Bronchial epithelial cell (primary cell): ENCODE measurements at places on chromosomes 7 and 10. TPM values are rescaled to one million over a fixed set of nuclear protein-coding genes. Genes with fewer than 3 reads are reported as not detected.

Gene BEND7
- 1.3 and 4.2 TPM in 2 replicates for total RNA-seq

Gene WNT8B
- total RNA-seq, result not detected in 2 replicates

Gene LLCFC1
- total RNA-seq, result not detected in 2 replicates

DNA sequence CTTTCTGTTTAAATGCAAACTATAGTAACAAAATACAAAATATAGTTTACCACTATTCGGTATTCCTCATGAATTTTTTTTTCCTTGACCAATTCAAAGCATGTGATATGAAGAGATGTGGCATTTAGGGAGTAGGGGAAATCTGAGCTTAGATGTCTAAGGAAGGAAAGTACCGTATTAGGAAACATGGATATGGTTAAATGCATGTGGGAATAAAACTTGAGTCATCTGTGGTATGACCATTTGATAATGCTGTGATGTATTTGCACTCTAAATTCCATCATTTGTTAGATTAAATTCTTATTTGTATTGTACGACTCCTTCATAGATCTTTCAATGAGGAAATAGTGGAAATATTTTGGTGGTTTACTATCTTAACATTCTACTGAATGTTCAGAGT is 19.7 kb downstream of the AHR start:
- DNase-seq, result peak; percentile 57

Gene KLLN
- total RNA-seq, result 0.13 and 0.26 TPM in 2 replicates

Gene IFIT3
- total RNA-seq, result 0.13 and 0.26 TPM in 2 replicates

GRCh38 chr10:59908808-59909143 is 2.4 kb upstream of the CCDC6 start:
- DNase-seq, result no peak

DNA sequence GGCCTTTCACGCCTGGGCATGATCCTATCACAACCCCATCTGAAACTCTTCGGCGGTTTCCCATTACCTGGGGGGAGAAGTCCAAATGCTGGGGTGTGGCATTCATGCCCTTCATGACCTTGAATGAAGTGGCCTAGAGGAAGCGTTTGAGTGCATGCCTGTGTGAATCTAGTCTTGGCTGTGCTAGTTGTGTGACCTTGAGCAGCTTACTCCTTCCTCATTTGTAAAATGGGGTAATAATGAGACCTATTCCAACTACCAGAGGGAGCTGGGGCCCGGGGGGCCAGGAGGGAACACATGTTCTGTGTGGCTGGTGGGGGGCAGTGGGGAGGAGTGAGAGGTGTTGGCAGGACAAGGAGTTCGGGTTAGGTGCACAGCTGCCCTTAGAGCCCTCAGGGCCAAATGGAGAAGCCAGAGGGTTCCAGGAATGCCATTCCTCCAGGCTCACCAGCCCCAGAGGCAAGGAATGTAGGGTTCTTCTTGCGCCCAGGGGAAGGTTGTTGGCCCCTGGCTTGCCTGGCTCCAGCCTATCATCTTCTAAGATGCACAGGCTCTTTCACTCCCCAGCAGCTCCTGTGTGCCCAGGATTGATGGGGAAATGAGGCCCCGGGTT is 21.3 kb upstream of the TBRG4 start:
- no peak for DNase-seq

DNA sequence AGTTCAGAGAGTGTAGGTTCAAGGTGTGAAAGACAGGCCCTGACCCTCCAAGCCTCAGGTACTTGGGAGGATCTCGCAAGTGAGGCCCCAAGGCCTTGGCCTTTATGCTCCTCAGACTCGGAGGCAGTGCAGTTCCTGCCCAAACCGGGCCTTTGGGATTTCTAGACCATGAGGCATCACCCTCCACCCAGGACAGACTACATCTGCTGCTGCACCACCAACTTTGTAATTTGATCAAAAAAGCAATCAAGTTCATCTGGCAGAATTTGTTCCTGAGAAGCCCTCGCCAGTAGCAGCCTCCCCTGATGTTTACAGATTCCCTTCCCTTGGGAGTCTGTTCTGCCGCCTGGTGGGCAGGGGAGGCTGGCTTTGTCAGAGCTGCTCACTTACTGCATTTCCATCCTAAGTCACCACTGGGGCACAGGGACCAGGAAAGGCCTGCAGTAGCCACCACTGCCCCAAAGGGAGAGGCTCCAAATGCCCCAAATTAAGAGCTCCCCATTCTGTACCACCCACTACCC is 2.1 kb downstream of the CAMK2G start:
- no peak for DNase-seq

DNA sequence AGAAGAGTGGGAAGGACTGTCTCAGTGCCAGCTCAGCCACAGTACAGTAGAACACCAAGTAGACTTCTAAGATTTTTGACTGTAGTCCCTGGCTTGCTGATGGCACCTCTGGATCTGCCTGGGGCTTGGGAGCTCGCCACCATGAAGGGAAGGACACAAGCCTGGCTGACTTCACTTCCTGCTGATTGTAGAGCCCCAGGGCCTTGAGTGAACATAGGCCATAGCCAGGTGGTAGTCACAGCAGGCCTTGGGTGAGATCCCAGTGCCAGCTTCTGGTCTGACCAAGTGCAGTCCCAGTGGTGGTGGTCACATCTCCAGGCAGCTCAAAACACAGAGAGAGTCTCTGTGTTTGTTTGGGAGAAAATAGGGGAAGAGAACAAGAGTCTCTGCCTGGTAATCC is 57.6 kb upstream of the HBP1 start:
- DNase-seq, result no peak

- DNase-seq, result no peak
Measured at GRCh38 chr10:99161165-99161564, 74.5 kb downstream of the HPSE2 start.

DNA sequence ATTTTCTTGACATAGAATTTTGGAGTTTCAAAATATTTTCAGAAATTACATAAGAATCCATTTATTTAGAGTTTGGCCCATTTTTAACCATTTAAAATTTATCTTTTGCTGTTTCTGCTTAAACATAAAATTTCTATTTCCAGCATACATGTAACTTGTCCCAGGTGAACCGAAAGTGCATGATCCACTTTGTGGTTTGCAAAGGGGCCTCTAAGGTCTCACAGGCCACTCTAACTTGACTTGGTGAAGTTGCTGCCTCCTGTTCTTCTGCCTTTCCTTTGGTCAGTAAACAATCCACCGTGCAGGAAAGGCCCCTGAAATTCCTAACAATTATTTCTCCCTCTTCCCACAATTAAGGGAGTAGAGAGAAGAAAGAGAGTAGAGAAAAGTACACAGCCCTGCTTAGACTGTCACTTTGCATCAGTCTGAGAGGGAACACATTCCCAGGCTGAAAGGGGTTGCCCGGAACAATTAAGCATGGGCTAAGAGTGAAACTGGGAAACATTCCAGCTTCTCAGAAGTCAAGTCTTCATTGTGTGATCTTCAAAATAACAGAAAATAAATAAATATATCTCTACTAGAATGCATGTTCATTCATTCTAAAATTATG is 79.5 kb upstream of the SEMA3A start:
- DNase-seq, result no peak

GRCh38 chr10:128744092-128744491 is 617.9 kb upstream of the MKI67 start:
- peak; percentile 1 for DNase-seq

Gene WNT16
- total RNA-seq, result not detected in 2 replicates

- DNase-seq, result peak; percentile 55
Measured at GRCh38 chr10:48273741-48274140, 755 bp downstream of the FRMPD2 start.

Gene ZNF425
- 3.7 TPM in 2 replicates for total RNA-seq

Gene OPALIN
- total RNA-seq, result not detected in 2 replicates

Gene CYP2W1
- total RNA-seq, result 0.51 TPM in 1 of 2 replicates, not detected in the other

DNA sequence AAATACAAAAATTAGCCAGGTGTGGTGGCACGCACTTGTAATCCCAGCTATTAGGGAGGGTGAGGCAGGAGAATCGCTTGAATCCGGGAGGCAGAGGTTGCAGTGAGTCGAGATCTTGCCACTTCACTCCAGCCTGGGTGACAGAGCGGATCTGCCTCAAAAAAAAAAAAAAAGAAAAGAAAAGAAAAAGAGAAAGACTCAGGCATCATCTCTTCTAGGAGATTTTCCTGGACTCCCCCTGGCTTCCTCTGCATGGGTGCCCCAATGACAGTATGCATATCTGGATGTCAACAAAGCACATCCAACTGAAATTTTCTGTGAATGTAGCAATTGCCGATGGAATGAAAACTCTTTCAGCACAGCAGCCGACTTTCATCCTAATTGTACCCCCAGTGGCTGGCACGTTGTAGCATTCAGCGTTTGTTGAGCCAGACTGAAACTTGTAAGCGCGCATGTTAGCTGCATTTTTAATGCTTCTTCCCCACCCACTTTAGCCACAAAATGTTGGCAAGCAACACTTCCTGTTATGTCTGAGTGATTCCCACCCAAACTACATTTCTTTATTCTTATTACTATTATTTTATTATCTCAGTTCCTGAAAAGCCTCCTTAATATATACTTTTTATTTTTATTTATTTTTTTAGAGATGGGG is 70.2 kb downstream of the PRTFDC1 start:
- no peak for DNase-seq

DNA sequence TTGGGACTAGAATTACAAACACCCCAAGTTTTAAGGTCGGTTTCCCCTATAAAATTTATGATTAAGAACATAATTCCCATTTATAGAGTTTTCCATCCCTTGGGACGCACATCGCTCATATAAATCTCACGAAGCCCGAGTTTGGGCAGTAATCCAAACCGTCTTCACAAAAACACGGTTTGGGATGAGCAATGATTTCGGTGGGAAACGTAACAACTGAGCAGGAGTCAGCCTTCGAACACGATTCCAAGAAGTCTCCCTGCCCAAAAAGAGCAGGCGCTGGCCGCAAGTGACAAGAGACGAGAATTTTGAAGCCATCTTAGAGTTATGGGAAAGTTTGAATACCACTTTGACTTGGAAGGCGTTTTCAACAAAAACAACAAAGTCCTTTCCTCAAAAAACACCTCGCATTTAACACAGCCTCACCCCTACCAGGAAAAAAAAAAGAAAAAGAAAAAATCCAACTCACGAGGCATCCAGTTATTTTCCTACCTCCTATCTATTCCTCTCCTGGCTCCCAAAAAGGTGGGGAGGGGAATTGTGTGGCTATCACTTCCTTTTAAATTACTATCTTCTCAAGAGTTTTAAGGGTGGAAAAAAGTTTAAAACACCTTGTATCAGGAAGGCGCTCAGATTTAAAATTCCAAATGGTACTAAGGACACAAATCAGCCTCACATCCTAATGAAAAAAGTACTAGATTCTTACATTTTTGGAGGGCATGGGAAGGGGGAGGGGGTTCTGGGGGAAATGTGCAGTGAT is 1.6 kb downstream of the SEPHS1 start:
- DNase-seq, result no peak

DNA sequence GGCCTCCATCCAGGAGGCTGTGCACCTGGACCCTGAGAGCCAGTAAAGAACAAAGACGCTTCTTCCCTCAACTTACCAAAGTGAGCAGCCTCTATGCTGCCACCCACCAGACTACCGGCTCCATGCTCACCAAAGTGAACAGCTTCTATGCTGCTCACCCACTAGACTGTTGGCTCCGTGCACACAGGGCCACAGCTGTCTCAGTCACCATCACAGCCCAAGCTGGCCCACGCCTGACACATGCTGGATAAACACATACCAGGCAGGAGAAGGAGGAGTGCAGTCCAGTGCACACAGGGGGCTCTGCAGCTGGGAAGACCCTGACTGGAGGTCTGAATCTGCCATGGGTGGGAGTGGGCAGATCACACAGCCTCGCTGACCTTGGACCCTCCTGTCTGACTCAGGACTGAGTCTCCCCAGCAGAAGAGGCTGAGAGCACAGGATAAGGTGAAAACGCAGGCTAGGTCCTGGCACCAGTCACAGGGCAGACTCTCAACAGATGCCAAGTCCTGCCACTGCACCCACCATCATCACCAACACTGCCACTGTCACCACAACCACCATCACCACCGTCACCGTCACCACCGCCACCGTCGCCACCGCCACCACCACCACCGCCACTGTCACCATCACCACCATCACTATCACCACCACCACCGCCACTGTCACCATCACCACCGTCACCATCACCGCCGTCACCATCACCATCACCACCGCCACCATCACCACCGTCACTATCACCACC is 130.9 kb downstream of the MAD1L1 start:
- no peak for DNase-seq
